ENCODE measurements at places on chromosomes 7 and 10.

- DNase-seq: no peak
These were observed 7.3 kb downstream of the FAM20C start for GRCh38 chr7:199483-200249.

- DNase-seq: no peak
These were observed 3.5 kb upstream of the CALML5 start for GRCh38 chr10:5502571-5503476.

GRCh38 chr10:113025487-113025886 is 75.4 kb downstream of the TCF7L2 start:
- no peak for DNase-seq

DNA sequence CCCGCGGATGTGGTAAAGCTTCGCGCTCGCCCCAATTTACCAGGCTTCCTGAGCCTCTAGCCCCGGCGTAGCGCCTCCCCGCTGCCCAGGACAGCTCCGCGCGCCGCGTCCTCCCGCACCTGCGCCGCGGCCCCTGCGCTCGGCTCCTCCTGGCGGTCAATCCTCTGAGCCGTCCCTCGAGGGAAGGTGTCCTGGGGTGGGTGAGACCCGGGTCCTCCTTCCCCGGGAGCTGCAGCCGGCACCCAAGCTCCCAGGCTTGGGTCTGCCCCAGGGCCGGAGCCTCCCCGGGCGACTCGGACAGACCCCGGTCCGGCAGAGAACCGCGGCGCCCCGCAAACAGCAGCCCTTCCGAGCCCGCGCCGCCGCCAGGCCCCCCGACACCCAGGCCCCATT is 512 bp downstream of the OSBPL3 start:
- peak; percentile 90 for DNase-seq

DNA sequence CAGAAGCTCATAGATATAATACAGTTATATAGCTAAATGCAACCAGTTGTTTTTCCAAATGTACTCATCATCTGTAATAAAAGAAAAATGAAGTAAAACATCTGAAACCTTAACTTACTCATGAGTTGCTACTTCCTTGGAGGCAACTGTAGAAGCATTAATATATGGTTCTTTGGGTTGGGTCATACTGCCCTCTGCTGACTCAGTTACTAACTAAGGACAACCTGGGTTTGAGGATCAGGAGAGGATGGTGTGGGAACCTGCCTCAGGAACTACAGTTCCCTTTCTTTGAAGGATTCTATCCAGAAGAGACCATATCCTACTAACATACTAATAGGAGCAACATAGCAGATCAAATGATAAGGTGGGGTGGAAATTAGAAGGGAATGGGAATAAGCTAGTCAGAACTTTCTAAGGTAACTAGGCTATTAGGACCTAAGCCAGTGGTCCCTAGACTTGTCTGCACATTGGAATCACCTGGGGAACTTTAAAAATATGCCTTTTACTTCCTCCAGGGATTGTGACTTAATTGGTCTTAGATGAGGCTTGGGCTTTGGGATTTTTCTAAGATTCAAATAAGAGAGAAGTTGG is 20.7 kb downstream of the COX15 start:
- peak; percentile 57 for DNase-seq

DNA sequence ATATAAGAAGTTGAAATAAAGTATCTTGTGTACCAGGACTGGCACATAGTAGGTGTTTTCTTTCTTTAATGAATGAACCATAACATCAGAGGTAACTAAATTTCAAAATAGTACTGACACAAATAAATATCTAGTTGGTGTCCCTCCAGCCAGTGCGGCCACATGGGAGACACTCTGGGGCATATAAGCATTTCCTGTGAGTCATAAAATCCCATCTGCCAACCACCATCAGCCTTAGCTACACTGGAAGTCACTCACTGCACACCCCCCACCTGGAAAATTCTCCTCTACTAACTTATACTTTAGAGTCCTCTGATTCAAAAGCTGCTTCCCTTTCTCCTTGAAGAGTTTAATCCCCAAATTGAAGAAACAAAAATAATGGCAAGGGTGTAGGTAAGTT is 32.5 kb downstream of the DYDC1 start:
- no peak for DNase-seq

- DNase-seq: no peak
These were observed 119.4 kb upstream of the CACUL1 start for GRCh38 chr10:118874171-118874570.

- peak; percentile 88 for DNase-seq
These were observed 8.9 kb downstream of the ANXA11 start for GRCh38 chr10:80196270-80196949.

GRCh38 chr10:88121361-88121760 is 257.9 kb downstream of the PTEN start:
- DNase-seq: no peak

GRCh38 chr10:102233997-102234396 is 7.3 kb downstream of the PITX3 start:
- DNase-seq: no peak

GRCh38 chr7:100865938-100866728 is 1.1 kb upstream of the TRIP6 start:
- DNase-seq: peak; percentile 62

DNA sequence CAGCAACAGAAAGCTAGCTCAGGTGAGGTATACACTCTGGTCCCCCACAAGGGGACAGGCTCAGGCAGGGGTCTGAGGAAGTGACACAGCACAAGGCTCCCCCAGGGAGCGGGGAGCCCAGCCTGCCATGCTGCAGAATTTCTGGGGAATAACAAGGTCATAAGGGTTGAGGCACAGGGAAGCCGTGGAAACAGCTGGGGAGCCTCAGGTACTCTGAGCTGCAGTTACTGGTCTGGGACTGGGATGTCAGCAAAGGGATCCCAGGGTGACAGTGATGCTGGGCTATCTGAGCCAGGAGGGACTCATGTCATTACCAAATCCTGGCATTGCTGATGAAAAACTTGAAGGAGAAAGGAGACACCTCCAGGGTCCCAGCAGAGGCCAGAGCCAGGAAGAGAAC is 64.4 kb upstream of the NANOS1 start:
- no peak for DNase-seq

DNA sequence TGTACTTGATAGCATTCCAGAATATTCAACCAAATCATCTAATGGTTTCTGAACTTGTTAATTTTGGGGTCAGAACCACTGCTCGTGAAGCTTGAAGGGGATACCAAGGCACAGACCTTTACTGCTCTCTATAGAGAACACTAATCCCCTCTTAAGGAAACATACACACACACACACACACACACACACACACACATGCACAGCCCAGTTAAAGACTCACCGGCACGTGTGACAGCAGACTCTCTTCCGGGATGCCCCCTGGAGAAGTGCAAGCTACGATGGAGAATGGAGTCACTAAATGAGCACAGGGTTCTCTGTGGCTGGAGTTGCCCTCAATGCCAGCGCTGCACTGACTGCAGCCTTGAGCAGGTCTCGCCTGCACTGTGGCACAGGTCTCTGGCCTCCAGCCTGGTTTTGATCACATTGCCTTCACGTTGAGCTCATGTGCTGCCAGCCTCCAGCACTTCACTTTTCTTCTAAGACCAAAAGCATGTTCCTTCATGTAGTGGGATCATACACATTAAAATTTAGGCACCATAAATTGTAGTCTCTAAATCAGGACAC is 300.8 kb downstream of the POM121L12 start:
- no peak for DNase-seq

- no peak for DNase-seq
These were observed 12.3 kb downstream of the AKR1C3 start for GRCh38 chr10:5106553-5106952.

GRCh38 chr10:38054361-38054797 is 39.8 kb upstream of the ZNF37A start:
- DNase-seq: no peak

DNA sequence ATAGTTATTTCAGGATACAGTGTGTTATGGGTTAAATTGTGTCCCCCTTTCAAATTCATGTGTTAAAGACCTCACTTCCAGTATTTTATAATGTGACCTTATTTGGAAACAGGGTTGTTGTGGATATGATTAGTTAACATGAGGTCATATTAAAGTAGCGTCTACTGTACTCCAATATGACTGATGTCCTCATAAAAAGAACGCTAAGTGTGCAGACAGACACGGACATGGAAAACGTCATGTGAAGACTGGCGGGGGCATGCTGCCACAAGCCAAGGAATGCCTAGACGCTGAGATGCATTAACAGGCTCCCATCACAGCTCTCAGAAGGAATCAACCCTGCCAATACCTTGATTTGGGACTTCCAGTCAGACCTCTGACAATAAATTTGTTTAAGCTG is 1.5 kb upstream of the WDR37 start:
- no peak for DNase-seq

All from activated CD4-positive, alpha-beta T cell treated with anti-CD3 and anti-CD28 coated beads for 36 hours (primary cell).